ENCODE measurements at places on chromosomes 7 and 10.

DNA sequence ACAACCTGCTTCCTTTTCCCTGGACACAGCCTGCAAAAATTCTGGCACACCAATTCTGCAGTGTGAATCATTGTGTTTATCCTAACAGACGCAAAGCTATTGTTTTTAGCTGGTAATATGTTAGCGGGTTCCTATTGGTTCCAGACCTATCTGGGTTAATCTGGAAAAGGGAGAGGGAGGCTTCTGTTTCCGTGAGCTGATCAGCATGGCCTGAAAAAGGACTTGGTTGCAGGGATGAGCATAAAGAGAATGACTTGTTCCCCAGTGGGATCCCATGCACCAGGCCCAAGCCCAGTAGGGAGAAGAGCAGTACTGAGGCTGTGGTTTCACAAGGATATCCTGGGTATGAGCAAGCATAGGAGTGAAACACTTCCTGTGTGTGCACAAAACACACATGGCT lies 78.4 kb downstream of the PDE1C start:
- DNase-seq, result no peak

GRCh38 chr7:105345725-105346124 lies 43.0 kb downstream of the SRPK2 start:
- DNase-seq, result no peak

DNA sequence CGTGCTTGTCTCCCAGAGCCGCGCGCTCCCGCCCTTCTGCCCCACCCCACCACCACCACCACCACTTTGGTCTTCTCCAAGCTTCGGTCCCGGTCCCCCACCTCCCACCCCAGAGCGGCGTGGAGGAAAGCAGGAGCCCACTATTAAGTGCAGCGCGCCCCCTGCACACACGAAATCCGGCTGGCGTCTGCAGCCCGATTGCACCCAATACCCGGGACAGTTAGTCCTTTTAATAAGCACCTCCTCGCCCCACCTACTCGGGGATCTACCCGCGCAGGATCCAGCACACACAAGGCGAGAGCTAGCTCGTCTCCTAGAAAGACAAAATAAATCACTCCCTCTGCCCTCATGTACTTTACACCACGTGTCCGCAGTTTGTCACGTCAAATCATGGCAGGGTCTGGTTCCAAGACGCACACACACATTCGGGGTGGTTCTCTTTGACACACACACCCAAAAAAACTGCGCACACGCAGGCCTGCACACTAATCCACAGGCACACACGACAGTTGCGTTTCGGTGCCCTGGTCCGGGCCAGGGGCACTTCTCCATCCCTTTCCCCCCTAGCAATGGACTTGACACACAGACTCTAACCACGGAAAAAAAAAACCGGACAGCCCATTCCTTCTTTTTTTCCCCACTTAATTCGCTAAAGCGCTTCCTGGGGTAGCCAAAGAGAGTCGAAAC lies 1.6 kb downstream of the SFMBT2 start:
- no peak for DNase-seq

- DNase-seq, result no peak
Observed at GRCh38 chr10:128068398-128069285, 57.6 kb downstream of the MKI67 start.

DNA sequence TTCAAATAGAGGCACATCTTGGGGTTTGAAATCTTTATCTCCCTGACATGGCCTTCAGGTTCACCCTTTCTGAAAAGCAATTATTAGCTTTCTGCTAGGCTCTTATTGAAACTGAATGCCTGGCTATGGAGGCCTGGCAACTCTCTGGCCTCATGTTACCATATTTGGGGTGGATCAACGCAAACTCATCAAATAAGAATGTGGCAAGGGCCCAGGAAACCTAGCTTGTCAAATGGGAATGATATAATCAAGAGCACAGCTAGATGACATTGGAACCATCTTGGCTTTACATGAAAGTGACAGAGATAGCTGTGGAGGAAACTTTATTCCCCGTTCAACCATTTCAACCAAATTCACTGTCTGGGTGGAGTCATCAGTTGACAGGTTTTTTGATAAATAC lies 202.8 kb upstream of the SMIM30 start:
- no peak for DNase-seq

DNA sequence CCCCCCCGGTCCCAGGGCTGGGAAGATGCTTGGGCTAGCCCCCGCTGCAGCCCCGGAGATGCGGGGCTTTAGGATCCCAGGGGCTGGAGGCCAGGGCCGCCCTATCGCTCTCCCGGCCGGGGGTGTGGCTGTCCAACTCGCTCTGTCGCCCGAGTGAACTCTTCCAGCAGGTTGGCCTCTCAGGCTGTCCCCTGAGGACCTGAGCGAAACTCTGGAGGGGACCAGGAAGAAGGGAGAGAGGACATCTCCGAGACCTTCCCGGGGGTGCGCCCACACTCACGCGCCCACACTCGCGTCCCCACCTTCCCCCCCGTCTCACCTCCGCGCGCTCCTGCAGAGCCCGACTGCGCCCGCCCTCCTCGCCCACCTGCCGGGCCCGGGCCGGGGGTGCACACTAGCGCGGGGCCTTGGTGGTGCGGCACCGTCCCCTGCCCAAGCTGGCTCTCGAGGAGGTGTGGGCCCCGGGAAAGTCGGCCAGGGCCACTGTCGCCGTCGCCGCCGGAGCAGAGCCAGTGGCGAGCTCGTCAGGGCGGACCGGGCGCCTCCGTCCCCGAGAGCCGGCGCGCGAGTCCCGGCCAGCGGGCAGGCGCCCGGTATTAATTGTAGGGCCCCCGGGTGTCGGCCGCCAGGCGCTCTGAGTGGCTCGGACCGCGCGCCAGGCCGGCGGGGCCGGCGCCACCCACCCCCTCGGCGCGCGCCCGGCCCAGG lies 101.7 kb upstream of the SVIL start:
- no peak for DNase-seq

- no peak for DNase-seq
Observed at GRCh38 chr7:111588065-111588433, 25.8 kb upstream of the IMMP2L start.

DNA sequence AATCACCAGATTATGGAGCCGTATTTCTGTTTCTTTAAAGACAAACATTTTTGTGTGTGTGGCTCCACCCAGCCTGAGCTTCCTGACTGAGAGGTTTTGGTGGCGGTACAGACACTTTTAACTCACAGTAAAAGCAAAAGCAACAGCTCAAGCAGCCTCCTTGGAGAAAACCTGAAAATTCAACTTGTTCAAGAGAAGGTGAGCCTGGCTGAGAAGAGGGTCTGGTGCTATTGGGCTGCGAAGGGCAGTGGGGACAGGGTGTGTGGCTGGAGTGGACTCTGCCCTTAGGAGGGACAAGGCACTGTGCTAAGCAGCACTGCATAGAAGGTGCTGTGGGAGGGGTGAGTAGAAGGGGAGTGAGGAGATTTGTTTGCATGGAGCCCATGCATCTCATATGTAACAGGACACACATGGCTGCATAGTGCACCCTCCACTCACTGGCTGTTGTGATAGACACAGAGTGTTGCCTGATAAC lies at the start of gene GIMAP7:
Gene GIMAP7 (plus strand): TSS at position 125 of the 475 bp plus-strand sequence. CDS start 5,103 bp downstream, outside the sequence.
- DNase-seq, result no peak
